Spinal cord (tissue), 10 donors: ENCODE measurements at places on chromosomes 16 and 17. TPM values are rescaled to one million over a fixed set of nuclear protein-coding genes. Genes with fewer than 3 reads are reported as not detected.

DNA sequence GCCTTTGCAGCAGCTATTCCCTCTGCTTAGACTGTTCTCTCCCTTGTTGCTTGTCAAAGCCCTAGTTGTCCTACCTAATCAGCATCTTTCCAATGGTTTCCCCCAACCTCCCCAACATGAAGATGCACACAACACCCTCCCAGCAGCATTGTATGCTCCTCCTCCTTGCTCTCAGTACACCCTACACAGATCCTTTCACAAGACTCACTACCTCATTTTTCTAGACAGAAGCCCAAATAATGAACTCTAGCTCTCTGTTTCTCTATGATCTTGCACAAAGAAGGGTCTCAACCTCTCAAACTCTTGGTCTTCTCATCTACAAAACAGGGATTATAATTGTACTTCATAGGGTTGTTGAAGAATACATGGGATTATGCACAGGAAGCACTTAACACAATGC is 19.4 kb downstream of the PSME3IP1 start:
- no peaks in the 10 kb centered on the region for H3K4me1 ChIP-seq
- peaks cover 30% of the 10 kb centered on the region for H3K36me3 ChIP-seq
- H3K27ac ChIP-seq = peak overlapping the region; percentile 29
- H3K4me3 ChIP-seq = no peak overlapping the region

DNA sequence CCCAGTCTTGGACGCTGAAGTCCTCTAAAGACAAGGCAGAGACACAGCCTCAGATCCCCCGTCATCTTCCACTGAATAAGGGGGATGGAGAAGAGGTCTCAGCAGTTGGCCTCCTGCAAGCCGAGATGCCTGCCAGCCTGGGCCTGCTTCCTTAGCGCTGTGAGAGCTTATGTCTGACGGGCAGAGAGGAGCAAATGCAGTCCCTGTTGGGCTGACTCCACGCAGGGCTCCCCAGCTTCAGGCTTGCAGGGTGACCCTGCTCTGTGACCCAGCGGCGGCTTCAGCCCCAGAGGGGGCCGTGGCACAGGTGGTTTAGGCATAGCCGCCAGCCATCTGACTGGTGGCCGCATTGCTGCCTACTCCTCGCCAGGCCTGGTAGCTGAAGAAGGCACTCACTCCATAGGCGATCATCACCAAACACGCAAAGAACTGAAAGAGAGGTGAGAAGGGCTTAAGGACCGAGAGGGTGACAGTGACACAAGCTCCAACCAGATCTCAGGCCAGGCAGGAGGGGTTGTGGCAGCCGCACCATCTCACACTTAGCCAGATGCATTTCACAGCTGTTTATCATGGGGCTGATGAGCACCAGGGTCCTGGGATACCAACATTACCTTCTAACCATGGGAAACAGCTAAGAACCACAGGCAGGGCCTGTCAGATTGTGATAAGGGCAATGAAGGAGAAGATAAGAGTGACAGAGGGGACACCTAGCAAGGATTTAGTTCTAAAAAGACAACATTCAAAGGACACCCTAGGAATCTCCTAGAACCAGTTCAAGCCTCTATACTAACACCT is 11.7 kb downstream of the ARL2BP start:
- no peaks in the 10 kb centered on the region for H3K27me3 ChIP-seq
- peaks cover 50% of the 10 kb centered on the region for H3K36me3 ChIP-seq
- H3K27ac ChIP-seq = no peak overlapping the region

GRCh38 chr16:47713225-47713595 is 252.1 kb downstream of the PHKB start:
- no peaks in the 10 kb centered on the region for H3K36me3 ChIP-seq
- H3K4me3 ChIP-seq = no peak overlapping the region
- DNase-seq = no peak
- H3K27me3 ChIP-seq = no peaks in the 10 kb centered on the region

DNA sequence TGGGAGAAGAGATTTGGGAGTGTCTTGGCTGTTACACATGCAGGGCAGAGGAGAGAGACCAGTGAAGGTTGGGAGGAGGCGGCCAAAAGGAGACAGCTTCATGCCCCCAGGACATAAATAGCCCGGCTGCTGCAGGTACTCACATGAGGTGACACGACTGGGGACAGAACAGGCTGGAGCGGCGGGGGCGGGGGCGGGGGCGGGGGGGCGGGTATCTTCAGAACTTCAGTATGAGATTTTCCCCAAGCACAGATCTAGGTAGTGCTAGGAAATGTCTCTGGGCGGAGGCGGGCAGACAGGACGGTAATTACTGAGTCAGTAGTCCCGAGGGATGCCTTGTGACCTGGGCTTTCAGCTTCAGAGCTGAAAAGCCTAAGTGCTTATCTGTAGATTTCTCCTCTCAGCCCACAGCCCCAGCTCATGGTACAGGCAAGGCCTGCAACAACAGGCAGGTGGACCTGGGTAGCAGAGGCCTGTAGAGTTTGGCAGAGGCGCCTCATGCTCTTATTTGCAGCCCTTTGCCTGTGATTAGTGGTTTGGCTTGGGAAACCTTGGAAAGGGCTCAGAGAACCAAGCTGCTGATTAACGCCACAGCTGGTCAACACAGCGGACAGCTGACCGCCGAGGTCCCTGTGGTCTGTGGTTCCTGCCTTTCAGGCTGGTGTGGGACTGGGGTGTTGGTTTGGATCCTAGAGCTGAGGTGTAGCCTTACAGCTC is 24.5 kb downstream of the UNK start:
- no peak for DNase-seq
- no peaks in the 10 kb centered on the region for H3K27me3 ChIP-seq
- no peak overlapping the region for H3K4me3 ChIP-seq
- H3K36me3 ChIP-seq = peaks cover 52% of the 10 kb centered on the region
- H3K4me1 ChIP-seq = no peaks in the 10 kb centered on the region
- no peak overlapping the region for H3K27ac ChIP-seq

RCVRN gene
- total RNA-seq = not detected

- no peak overlapping the region for H3K4me3 ChIP-seq
- H3K36me3 ChIP-seq = peaks cover 48% of the 10 kb centered on the region
- H3K27ac ChIP-seq = no peak overlapping the region
These were observed 2.6 kb downstream of the CACNA1H start for GRCh38 chr16:1155353-1156054.
